ENCODE measurements at places on chromosomes 11 and 22. TPM values are rescaled to one million over a fixed set of nuclear protein-coding genes. Genes with fewer than 3 reads are reported as not detected.
A peak's percentile ranks its signal among the peaks of the same experiment; 100 is the strongest.

VWCE gene
- 2.0 TPM for polyA plus RNA-seq

DNA sequence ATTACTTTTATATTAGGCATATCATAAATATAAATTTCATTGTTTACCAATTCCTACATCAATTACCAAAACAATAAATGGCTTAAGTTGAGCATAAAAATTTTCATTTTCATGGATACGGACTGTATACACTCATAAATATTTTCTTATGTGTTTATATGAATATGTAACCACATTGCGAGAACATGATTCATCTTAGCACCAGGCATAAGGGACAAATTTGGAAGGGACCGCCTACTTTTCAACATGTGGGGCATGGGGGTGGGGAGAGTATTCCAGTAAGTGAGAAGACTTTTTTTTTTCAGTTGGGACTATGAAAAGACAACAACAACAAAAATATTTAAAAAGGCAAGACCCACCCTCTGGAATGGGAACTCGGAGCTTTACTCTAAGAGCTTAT lies 296.1 kb downstream of the RAB38 start:
- no peak for DNase-seq

UBQLNL gene
- polyA plus RNA-seq, result 1.6 TPM

DNA sequence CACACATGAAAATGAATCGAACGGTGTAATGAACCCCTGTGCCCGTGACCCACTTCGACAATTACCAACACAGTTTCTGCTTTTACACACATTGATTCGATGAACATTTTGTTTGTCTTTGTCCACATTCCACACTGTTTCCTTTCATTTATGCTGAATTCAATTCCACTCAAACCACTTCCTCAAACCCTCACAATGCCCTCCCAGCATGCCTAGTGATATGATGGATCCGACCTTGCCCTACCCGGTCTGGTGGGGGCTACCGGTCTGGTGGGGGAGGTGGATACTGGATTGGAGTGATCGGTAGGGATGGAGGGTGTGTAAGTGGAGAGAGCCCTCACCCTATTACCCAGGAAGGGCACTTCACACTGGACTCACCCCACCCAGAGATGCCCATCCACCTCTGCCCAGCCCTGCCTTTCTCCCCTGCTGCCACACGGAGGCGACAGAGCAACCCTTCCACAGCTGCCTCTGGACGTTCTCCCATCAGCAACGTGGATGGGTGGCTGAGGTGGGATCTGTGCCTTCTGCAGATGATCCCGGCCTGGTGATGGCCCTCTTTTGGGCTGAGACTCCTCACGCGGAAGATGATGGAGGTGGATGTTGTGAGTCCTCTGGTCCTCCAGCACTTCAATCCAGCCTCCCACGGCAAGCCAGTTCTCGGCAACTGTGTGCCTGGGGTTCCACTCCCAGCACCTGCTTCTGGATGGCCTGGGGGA lies 33.0 kb upstream of the P2RY2 start:
- peak; percentile 83 for DNase-seq

DNA sequence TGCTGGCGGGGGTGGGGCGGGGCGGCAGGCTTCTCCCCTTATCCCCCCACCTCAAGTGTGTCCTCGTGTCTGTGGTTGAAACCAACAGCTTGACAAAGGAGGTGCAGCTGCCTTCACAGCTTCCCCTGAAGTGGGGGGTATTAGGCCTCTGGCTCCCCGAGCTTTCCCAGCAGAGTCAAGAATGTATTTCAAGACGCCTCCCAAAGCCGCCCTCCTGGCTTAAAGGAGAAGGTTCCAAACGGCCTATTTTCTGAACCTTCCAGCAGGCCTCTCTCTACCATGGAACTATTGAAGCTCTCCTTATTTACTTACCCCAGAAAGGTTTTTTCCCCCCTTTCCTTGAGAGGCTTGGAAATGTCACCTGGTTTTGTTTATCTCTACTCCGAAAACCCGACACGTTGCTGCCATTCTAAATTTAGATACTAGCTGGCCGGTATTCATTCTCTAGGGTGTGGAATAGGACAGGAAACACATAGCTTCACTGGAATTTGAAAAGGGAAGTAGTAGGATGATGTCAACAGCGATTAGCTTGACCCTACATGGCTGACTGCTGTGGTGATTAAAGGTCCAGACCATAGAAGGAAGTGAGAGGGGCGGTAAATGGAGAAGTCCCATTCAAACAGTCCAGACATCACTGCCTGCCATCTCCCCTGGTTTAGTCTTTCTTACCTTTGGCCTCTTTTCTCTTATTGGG lies 671 bp upstream of the PICALM start:
- DNase-seq, result no peak

DNA sequence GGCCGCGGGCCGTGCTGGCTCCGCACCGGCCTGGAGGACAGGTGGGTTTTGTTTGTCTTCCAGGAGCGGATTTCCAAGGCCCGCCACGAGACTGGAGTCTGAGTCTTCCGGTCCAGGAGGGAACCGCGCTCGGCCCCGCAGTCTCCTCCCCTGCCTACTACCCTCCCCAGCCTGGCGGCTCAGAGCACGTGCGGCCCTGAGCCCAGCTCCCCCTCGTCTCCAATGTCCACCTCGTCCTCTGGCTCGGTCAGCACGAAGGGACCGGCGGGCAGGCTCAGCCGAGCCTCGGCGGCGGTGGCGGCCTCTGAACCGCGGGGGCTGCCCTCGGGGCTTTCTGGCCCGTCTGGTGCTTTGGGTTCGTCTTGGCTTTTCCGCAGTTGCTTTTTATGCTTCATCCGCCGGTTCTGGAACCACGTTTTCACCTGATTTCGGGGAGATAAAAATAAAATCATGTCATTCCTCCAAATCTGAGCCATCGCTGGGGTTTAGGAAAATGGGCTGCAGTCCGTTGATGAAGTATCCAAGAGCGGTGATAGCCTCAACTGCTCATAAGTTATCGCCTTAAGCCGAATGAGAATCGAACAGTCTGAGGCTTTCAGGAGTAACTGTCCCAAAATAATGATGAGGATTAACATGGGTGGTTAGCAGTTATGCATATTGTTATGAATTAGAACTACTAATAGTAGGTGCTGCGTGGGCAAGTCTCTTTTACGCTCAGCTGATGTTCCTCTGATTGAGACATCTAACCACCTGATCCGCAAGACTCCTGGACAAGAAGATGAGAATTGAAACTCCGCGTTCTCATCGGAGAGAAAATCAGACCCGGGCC lies 4.0 kb downstream of the BSX start:
- DNase-seq, result no peak

DNA sequence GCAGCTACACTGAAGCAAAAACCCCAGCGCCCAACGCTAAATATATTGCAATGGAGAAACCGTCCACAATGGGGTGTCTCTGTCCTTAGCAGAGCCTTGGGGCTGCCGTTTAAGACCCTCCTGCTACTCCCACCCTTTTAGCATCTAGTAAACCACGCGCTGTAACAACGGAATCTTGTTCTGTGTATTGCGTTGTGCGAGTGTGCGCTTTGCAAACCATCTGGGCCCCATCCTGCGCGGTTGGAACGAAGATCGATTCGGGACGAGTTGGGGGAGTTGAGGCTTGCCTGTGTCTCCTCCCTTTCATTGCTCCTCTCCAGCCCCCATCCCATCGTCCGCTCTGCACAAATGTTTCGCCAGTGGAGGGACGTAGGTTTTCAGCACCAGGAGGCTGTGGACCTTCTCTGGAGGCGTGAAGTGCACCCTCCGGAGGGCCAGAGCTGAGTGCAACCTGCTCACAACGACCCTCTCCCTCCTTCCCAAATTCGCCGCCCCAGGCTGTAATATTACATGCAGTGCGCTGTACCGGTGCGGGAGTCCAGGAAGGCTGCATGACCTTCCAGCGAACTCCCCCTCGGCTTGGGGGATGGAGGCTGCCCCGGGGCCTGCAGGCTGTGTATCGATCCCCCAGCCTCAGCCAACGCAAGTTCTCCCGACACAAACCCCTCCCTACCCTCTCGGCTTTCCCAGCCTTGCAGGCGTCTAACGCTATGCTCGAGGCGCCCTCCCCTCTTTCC lies 1.6 kb upstream of the KMT2A start:
- peak; percentile 55 for DNase-seq

C1QTNF5 gene
- 19.1 TPM for polyA plus RNA-seq

KCNJ4 gene
- polyA plus RNA-seq, result not detected

CLDN5 gene
- polyA plus RNA-seq, result 4.5 TPM

DNA sequence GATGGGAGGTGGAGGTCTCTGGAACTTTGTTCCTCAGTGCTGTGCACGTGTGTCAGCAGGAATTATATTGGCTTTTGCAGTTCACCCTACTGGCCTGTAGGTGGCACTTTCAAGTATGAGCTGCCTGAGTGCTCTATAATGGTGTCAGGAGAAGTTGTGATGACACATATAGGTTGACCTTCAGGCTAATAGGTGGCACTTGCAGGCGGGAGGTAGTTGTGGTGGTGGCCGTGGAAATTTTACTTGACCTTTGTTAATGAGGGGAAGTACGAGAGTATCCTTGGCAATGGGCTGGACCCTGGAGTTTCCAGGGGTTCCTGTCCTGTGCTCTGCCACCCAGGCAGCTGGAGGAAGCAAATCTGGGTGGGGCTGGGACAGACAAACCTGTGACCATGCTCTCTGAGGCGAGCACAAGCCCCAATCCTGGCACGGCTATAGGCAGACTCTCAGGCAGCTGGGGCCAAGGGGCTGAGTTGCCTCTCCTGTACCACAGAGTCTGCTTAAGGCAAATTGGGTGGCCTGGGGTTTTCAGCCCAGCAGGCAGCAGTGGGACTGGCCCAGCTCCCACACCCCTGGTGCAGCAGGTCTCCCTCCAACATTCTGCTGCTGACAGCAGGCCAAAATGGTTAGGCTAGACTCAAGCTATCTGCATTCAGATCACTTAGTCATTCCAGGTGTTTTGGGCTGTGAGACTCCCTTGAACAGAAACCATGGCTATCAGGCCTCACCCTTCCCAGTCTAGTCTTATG lies 147.5 kb upstream of the CTSC start:
- DNase-seq, result no peak

DNA sequence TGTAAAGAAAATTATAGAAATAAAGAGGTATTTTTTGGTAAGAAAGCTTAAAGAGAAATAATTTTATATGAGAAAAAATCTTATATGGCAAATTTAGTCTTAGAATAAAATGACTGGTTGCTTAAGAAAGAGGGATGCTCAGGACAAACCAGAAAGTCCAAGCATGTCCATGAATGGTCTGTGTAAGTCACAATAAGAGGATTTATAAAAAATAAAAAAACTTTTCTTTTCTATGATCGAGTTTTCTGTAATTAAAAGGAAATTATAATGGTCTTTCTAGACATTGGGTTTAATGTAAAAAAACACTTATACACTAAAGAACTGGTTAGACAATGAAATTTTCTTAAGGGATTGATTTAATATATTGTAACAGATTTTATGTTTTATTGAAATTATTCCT lies 819.6 kb downstream of the TBC1D22A start:
- no peak for DNase-seq

NAP1L4 gene
- 65.4 TPM for polyA plus RNA-seq

POU2AF1 gene
- 0.63 TPM for polyA plus RNA-seq

- DNase-seq, result no peak
Measured at GRCh38 chr11:17395978-17396377, 7.5 kb upstream of the KCNJ11 start.

GRCh38 chr11:82995235-82995634 lies 76.5 kb downstream of the RAB30 start:
- DNase-seq, result no peak

GRCh38 chr22:28743852-28744251 lies 2.0 kb downstream of the HSCB start:
- peak; percentile 3 for DNase-seq

DNA sequence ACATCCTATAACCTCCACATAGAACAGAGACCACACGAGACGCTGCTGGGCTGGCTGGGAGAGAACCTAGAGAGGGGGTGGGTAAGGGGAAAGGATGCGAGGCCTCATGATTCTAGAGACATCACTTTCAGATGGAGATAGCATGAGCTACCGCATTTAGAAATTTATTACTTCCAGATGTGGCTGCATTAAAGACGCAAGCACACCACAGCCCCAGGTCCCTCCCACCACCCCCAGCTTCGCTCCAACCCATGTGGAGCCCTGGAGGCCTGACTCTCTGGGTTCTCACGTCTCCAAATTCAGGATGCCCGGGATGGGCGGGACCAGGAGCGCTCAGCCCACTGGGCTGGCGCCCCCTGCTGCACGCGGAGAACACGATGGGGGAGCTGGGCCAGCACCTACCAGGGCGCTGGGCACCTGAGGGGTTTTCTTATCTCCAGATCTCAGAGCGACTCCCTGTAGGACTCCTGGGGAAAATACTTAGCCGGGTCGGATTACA lies 13.6 kb downstream of the MRPL21 start:
- peak; percentile 90 for DNase-seq

DNA sequence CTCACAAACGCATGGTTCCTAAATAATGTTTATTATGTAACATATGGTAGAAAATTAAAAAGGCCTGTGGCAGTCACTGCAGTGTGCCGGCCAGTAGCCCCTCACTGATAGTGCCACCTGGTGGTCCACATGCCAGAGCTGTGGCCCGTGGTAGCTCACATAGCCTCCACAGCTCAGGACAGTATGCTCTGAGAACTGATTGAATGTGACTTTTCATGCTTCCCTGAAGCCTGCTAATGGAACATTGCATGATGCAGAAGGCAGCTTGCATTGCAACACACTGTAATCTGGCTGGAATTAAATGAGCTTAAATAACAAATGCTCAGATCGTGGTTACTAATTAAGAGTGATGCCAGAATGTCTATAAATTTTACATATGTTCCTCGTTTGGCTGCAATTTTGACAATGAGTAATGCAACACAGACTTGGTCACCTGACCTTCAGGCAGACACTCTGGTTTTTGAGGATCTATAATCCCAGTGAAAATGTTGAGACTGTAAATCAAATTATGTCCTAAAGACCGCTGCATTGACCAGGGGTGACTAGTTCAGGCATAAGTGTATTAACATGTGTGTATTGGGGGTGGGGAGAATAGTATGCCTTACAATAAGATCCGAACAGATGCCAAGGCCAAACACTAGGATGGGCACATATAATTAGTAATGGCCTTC lies 566.4 kb downstream of the METTL15 start:
- DNase-seq, result no peak

GRCh38 chr22:50703726-50704509 lies 31.3 kb downstream of the SHANK3 start:
- peak; percentile 30 for DNase-seq

DNA sequence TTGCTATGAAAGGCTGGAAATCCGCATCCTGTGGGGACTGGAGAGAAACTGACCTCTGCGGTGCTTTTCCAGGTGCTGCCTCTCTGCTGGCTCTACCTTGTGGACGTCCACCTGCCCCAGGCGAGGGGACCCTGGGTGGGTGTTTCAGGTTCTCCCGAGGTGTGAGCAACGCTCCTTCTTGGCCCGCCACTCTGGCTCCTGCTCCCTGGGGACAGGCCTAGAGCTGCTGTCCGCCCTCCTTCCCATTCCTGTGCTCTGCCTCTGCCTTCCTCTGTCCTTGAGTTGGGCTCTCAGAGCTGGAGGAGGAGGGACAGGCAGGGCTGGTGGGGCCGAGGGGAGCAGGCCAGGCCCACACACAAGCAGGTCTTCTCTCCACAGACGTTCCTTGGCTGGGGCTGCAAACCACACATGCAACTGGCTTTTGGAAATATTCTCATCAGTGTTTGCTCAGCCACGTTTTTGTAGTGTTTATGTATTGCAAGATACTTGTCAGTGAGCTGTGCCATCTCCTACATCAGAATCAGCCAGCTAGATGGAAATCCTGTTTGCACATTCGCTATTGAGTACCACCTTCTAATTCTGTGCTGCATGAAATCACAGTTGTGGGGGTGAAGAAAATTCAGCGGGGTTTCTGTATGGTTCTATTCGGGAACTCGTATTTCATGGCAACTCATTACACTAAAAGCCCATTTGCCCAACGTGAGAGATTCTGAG lies 1115.0 kb downstream of the BRD1 start:
- DNase-seq, result peak; percentile 18

BAIAP2L2 gene
- polyA plus RNA-seq, result 2.3 TPM

Data from aorta (tissue), 5 donors.